ENCODE measurements at places on chromosomes 4 and X.

- no peak for DNase-seq
Measured at GRCh38 chr4:95319169-95319568, 229.6 kb downstream of the UNC5C start.

- DNase-seq: no peak
Measured at GRCh38 chrX:44174061-44174460, 169.4 kb downstream of the EFHC2 start.

DNA sequence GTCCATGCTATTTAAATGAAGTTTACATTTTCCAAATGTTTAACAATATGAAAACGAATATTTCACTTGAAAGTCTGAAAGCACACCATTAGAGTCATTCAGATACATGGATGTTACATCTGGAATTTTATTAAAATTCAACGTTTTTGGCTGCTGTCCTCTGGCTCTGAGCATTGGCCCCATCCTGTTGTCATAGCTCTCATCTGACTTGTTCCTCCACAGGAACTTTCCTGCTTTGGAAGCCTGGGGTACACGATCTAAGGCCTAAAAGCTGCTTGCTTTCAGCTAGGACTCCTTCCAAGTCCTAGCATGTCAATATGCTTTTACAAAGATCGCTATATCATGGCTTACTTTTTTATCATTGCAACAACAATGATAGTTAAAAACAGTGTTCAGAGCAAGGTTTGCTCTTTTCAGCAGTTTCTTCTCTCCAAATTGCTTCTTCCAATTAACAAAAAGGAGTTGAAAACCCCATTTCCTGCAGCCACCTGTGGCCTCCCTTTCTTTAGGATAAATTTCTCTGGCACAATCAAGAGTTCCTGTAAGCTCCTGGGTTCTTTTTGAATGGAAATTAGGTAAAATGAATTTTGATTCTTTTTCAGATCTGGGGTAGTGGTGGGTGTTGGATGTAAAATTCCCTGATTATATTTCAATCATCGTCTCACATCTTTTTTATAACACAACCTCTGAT is 413.4 kb upstream of the AGA start:
- DNase-seq: no peak

DNA sequence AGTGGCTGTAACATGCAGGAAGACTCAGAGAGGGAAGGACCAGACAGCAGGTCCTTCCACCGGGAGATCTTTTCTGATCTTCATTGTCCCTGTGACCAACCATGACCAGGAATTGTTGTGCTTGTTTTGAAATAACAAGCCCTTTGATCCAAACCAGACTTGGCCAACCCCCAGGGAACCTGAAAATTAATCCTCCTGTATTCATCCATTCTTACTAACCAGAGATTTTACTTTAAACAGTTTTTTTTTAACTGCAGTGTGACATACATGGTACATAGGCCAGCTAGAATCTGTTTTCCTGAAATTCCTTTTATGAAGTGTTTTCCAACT is 4.0 kb downstream of the WFS1 start:
- DNase-seq: no peak
